ENCODE measurements at places on chromosomes 1 and 21.

DNA sequence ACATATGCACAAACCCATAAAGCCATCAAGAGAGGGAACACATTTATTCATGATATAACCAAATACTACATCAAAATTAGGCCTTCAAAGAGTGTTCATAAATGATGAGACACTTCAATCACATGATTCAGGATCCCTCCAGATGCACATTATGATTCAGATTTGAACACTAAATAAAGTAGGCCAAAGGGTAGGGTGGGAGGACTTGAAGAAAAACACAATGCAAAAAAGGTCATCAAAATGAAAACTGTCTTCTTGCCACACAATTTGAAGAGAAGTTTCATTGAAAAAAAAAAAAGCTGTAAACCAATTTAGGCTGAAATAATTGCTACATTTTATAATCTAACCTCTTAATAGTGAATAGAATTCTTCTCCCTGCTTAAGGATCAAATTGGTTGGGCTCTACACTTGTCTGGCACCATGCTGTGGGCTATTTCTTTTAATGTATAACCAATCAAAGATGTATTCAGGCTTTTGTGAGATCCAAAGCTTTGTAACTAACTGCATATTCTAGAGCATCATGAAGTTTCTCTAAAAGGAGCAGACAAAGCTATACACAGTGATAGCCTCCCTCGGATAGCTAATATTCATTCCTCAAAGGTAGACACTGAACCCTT lies 58.1 kb downstream of the ZSWIM5 start:
- no peak for DNase-seq

GRCh38 chr1:179143322-179143721 lies 61.5 kb downstream of the TOR3A start:
- peak; percentile 92 for DNase-seq

DNA sequence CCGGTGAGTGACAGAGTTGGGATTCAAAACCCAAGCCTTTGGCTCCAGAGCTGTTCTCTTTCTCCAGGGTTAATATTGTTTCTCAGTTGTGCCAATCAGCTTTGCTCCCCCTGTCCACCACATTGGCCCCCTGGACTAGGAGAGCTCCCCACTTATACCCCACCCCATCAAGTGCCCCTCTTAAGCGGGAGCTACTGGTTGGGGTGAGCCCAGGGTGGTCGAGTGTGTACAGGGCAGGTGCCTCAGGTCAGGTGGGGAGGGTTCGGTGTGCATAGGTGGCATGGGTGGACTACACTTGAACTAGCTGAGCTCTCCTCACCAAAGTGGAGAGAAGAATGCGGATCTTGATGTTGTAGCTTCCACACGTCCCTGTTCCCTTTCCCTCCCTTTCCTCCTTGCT lies 14.2 kb downstream of the KCNA2 start:
- DNase-seq: no peak

DNA sequence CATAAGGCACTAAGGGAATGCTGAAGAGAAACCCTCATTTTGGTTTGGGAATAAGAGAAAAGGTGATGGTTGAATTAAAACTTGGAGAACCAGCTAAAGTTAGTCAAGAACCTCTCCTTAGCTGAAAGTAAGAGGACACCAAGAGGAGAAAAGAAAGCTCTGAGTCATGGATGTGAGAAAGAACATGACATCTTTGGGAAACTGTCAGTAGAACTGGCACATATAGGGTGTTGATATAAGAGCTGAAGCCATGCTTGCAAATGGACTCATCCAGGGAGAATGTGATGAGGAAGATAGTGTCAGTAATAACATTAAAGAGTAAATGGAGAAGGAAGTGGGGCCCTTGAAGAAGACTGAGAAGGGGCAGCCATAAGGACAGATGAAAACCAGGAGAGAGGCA lies 54.3 kb downstream of the LRRC8C start:
- DNase-seq: peak; percentile 23

- no peak for DNase-seq
These were observed 61.7 kb upstream of the USP24 start for GRCh38 chr1:55276671-55277376.

DNA sequence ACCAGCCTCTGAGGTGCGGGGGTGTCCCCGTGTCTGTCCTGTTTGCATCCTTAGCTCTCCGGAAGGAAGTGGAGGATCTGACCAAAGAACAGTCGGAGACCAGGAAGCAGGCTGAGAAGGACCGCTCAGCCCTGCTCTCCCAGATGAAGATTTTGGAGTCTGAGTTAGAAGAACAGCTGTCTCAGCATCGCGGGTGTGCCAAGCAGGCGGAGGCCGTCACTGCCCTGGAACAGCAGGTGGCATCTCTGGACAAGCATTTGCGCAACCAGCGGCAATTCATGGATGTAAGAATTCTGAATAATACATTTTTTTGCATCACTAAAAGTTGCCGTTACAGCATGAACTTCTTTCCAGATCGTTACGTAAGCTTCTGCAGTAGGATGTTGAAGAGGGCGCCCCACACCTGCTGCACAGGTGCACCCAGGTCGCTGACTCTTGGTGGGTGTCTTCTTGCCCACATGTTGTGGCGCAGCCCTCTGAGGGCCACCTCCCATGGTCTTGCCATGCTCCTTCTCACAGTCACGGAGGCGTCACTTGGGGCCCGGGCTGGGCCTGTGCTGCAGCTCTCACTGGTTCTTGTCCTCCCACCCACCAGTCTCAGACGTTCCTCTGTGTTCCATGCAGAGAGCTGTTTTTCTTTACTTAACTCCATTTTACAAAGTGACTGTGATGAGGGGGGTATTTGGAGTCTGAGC lies 61.3 kb upstream of the DIP2A start:
- no peak for DNase-seq

GRCh38 chr21:40563900-40564299 lies 283.1 kb downstream of the DSCAM start:
- DNase-seq: no peak

- no peak for DNase-seq
These were observed 60.2 kb upstream of the ARHGEF16 start for GRCh38 chr1:3393987-3394920.

DNA sequence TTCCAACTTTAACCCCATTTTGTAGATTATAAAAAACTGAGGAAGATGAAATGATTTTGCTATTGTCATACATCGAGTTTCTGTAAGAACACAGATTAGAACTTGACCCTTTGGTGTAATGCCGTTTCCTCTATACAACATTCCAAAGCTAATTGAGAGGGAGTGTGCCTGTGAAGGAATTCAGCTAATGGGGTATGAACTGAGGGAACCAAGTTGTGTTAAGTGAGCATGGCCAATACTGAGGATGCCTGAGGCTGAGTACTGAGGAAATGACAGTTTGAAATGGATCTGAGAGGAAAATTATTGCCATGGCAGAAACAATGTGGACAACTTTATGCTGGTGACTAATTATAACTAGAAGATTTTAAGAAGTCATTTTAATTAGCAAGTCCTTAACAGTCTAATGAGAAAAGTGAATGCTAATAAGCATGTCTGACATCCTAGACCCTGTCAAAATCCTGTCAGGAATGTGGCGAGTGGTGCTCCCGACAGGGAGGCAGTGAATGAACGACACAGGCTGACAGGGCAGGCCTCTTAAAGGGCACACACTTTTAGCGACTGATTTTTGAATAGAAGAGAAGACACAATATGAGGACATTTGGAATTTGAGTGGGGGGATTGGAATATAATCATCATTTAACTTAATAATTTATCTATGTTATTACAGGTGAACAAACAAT lies 262.5 kb downstream of the HLX start:
- peak; percentile 19 for DNase-seq

DNA sequence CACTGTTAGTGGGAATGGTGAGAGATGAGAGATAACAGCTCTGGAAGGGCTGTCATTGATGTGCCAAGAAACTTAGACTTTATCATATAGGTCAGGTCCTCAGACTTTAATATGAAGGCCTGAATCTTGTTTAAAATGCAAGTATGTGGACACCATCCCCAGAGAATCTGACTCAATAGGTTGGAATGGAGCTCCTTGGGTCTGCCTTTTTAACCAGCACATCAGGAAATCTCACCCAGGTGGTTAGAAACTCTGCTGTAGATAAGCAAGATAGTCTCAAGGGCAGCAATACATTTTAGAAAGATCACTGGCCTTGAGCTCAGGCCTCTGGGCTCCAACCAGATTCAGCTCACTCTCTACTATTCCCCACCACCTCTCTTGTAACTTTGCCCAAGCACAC lies 180.4 kb downstream of the SLC44A5 start:
- DNase-seq: peak; percentile 4

DNA sequence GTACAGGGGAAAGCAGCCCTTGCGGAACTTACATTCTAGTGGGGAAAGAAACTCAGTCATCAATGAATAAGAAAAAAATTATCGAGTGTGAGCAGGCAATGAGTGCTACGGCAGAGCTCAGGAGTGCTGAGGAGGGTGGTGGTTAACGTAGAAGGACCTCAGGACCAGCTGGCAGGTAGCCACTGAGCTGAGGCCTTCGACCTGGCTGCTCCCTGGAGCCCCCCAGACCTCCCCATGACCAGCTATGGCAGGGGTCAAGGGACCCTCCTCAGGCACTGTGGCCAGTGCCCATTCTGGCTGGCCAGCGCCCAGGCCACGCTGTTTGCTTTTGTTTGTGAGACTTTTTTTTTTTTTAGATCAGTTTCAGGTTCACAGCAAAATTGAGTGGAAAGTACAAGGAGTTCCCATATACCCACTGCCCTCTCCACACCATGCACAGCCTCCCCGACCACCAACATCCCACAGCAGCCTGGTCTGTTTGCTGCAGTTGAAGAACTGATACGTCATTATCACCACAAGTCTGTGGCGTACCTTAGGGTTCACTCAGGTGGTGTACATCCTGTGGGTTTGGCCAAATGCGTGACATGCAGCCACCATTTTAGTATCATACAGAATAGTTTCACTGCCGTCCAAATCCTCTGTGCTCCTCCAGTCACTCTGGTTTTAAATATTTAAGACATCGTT lies 11.8 kb upstream of the TTC22 start:
- no peak for DNase-seq

DNA sequence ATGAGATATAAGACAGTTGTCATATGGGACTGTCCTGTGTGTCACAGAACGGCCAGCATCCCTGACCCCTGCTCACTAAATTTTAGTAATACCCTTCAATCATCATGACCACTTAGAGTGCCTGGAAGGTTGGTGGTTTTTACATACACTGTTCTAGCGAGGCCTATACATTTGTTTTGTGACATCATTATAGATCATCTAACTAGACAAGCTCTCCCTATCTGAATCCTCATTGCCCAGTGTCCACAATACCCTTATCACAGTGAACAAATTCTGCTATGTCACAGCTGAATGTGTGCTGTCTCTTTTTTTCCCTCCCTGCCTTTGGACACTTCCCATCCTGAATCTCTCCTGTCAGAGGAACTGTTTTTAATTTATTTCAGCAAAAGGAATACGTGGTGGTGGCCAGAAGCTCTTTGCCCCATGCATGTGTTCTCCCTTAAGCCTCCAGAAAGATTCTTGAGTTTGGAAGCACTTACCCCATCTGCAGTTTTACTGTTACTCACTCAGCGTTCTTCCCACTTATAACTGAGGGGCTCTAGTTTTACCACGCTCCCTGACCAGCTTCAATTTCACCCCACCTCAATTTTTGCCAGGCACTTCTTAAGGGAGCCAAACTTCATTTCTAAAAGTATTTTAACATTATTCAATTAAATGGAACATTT lies 70.3 kb downstream of the OLFML2B start:
- no peak for DNase-seq

DNA sequence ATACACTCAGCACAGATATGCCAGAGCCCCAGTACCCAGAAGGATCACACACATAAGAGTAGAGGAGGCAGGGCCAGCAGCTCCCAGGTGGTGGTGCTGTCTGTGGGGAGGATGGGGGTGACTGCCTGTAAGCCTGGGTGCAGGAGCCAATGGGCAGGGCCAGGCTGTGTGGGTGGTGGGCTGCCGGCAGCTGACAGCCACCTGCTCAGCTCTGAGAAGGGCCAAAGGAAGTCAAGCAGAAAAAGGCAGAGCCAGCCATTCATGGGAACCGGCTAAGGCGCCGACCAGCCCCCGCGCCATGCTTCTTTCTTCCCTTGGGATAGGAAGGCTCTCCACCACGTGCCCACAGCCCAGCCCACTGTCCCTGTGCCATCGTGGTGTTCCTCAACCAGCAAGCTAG lies 14.1 kb downstream of the PIK3C2B start:
- DNase-seq: no peak

DNA sequence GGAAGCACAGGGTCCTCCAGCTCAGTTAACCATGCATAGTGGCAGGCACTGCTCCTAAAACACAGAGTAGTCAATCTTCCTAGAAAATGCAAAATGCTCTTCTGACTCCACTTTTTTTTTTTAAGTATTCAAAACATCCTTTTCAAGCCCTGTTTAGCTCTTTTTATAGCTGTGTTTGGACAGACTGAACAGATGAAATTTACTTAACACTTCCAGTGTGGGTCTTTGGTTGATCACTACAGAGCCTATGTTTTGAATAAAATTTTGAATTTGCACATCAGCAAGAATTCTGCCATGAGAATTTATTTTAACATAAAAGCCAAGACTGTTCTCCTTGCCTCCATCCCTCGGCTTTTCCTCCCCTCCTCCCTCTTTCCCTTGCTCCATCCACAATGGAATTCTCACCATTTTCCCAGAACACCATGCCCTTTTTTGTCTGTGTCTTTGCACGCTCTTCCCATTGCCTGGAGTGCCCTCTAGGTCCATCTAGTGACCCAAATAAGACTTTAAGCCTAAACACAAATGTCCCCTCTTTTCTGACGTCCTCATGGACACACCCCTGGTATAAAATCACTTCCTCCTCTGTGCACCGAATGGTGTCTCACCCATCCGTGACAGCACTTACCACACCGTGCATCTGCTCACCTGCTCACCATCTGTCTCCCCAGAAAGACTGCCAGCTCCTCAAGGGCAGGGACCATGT lies 24.0 kb upstream of the CPT2 start:
- peak; percentile 28 for DNase-seq

DNA sequence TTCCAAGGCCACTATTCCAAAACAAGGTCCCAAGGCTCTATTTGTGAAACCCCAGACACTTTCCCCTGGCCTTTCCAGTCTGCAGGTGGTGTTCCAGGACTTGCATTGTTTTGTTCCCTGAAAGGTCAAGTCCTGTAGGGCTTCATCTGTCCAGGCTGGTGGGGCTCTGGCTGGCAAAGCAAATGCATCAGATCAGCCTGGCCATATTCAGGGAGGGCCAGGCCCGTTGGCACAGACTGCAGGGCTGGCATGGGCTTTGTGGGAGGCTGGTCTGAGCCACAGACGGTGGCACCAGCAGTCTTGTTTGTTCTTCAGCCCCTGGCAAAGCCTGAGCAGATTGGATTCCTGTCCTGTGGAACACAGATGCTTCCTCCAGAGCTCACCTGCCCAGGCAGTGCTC lies 93.0 kb downstream of the SPATA46 start:
- DNase-seq: no peak

DNA sequence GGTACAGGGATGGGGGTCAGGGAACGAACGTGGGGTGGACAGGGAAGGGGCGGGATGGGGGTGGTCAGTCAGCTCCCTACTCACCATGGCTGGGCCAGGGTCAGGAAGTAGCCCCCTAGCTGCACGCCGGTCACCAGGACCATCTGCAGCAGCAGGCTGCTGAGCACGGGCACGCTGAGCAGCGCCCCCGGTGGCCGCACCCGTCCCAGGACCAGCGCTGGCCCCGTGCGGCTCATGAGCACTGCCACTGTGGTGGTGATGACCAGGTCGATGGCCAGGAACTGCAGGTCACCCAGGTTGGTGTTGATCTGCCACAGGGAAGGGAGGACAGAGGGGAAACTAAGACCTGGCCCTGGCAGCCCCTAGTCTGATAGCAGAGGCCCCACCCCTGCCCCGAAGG lies 6.5 kb upstream of the MFAP2 start:
- DNase-seq: peak; percentile 35

All from adipocyte (in vitro differentiated cells).